ENCODE measurements at places on chromosomes 16 and 17. TPM values are rescaled to one million over a fixed set of nuclear protein-coding genes. Genes with fewer than 3 reads are reported as not detected.

DNA sequence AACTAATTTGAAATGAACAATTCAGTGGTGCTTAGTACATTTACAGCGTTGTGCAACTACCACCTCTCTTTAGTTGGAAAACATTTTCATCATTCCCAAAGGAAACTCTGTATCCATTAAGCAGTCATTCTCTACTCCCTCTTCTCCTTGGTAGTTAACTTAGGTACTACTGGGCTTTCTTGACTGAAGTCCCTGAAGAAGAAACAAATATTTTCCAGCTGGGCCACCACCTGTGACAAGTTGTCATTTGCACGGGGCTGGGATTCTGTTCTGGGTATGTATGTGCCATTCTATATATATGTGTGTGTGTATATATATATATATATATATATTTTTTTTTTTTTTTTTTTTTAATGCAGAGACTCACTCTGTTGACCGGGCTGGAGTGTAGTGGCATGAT, 15.4 kb upstream of the RMI2 start:
- no peak for DNase-seq

DNA sequence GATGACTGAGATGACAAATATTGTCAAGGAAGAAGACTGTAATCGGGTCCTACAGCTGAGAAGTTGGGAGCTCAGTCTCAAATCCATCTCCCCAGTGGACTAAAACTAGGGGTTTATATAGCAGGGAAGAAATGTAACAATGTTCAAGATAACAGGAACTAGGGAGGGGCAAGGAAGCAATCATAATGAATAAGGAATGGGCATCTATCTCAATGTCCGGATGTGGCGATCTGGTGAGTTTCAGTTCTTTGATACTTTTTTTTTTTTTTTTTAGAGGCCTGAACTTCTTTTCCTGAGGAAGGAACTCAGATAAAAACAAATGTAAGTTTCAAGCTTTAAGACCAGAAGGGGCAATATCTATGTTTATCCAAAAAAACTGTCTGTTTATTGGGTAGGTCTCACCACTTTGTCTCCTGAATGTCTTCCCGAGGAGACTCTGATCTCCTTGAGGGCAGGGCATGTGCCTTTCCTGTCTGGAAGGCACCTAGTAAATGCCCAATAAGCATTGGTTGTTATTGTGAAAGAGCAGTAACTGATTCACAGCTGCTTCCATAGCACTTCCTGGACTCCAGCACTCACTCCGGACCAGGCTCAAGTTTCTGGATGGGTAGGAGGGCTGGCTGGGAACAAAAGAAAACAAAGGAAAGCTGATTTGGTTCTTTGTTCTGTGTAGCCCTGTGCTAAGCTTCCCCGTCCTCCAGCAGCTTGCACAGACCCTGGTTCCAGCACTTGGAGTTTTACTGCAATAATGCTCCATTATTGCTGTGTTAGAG, 51.9 kb downstream of the MEOX1 start:
- no peak for DNase-seq

DNA sequence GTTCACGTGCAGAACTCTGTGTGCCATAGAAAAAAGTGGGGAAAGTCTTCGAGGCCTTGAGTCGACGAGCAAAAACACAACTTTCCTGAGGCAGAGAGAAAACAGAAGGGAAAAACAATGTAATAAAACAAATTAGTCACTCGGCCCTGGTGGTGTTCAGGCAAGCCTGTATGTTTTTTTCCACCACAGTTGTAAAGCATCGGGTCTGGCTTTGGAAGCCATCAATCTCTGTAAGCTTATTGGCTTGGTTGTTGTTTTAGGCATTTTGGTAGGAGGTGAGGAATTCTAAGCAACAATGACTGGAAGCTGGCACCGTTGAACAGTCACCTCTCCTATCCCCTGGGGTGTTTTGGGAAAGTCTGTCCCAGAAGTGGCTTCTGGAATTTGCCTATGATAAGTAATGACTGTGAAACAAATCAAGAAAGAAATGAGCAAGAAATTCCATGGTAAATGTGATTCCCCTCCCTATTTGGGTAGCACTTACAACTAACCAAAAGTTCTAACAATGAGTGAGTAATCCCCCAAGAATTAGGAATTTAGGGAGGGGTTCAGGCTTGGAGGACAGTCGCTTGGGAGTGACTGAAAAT, 2.8 kb downstream of the CDH13 start:
- no peak for DNase-seq

GRCh38 chr16:24906199-24906808, 60.5 kb downstream of the SLC5A11 start:
- DNase-seq = no peak

SDR42E2 gene
- not detected for total RNA-seq

KRTAP4-3 gene
- total RNA-seq = not detected

PMP22 gene
- 3,019 TPM for total RNA-seq

- no peak for DNase-seq
Measured at GRCh38 chr16:4677390-4677789, 16.0 kb upstream of the NUDT16L1 start.

GRCh38 chr16:67016681-67017420, 12.1 kb upstream of the CBFB start:
- no peak for DNase-seq

- no peak for DNase-seq
Measured at GRCh38 chr16:583815-584591, 5.9 kb upstream of the RAB40C start.

GRCh38 chr16:53872248-53873221, 168.6 kb downstream of the FTO start:
- DNase-seq = no peak

DPEP3 gene
- total RNA-seq = not detected

DNA sequence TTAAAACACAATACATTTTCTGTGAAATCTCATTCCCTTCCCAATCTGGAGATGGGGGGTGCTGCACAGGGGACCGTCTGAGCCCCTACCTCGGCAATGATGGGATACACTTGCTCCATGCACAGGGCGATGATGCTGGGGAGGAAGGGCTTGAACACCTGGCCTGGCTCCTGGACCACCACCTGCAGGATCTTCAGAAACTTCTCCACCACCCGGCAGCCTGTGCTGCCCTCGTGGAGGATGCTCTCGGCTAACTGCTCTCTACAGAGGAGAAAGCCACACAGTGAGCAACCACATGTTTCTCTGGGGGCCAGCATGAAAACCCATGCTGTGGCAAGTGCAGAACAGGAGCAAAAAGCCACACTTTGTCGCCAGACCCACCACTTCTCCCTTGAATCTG, 42.4 kb upstream of the GSG1L start:
- no peak for DNase-seq

TEKT1 gene
- not detected for total RNA-seq

GABARAPL2 gene
- 93.1 TPM for total RNA-seq

All from tibial nerve (tissue), 4 donors.